ENCODE measurements at places on chromosomes 5 and 9. TPM values are rescaled to one million over a fixed set of nuclear protein-coding genes. Genes with fewer than 3 reads are reported as not detected.

The S100Z gene
- total RNA-seq = 0.52 TPM

The FAM163B gene
- total RNA-seq = not detected

GRCh38 chr5:6280425-6281100, 97.8 kb downstream of the MED10 start:
- no peak for DNase-seq
- no peaks in the 10 kb centered on the region for H3K27me3 ChIP-seq
- H3K36me3 ChIP-seq = no peaks in the 10 kb centered on the region

GRCh38 chr5:61052882-61053281, 107.9 kb downstream of the NDUFAF2 start:
- H3K27ac ChIP-seq = no peak overlapping the region
- no peaks in the 10 kb centered on the region for H3K4me1 ChIP-seq
- DNase-seq = no peak
- no peaks in the 10 kb centered on the region for H3K36me3 ChIP-seq

DNA sequence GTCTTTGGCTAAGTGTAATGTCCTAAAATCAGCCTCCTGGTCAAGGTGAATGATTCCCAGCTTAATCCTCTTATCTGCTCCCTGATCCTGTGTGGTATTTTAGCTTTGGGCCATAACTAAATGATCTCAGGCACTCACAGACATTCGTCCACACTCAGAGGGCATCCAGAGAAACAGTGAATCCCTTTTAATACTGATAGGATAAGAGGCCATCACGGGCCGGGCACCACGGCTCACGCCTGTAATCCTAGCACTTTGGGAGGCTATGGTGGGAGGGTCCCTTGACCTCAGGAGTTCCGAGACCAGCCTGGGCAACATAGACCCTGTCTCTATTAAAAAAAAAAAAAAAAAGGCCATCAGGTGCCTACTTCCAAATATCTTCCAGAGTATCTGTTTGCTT, 6.3 kb downstream of the PDCL start:
- peaks cover 63% of the 10 kb centered on the region for H3K36me3 ChIP-seq
- no peaks in the 10 kb centered on the region for H3K27me3 ChIP-seq
- peaks cover 53% of the 10 kb centered on the region for H3K4me1 ChIP-seq
- H3K27ac ChIP-seq = peak overlapping the region; percentile 66

DNA sequence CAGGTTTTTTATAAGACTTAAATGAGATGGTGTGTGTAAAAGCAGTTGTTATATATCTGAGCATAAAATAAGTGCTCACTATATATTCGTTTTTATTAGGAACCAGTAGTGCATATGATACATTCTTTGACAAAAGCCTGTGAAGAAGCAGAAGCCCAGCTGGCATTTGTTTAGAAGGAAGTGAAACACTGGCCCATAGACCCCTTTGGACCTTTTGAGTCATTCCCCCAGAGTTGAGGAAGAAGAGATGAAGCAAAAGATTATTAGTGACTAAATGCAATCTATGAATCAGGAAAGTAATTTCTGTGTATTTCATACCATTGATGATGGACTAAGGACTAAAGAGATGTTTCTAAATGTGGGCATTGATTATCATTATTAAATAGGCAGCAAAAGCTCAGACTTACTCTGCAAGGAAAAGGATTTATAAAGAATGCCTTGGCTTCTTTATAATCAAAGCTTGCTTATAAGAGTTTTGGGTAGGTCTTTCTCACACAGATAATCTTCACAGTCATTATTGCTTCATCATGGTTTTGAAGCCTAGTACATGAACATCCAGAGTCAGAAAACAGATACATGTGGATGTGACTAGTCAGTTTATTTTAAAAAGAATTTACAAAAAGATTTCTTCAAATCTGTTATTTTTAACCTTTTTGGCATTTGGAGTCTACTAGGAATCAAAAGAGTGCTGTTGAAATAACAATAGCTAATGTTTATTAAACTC, 16.9 kb upstream of the FER start:
- H3K27ac ChIP-seq = no peak overlapping the region
- no peak overlapping the region for H3K4me3 ChIP-seq
- H3K4me1 ChIP-seq = peaks cover 10% of the 10 kb centered on the region
- H3K27me3 ChIP-seq = no peaks in the 10 kb centered on the region
- H3K36me3 ChIP-seq = no peaks in the 10 kb centered on the region

DNA sequence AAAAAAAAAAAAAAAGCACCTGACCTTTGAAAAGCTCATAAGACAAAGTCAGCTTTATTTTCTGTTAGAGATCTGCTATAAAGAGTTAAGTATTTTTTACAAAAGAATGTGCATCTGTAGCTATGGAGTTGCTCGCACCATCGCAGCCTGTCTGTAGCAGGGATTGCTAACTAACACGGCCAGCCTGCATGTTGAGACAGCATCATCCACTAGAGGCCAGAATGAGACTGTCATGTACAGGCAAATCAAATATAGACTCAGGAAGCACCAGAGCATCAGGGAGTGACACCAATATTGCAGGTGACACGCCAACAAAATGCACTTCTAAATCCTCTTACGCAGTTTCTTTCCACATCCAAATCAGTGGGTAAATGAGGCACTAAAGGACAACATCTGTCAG, 136.3 kb upstream of the RASEF start:
- no peaks in the 10 kb centered on the region for H3K27me3 ChIP-seq
- no peaks in the 10 kb centered on the region for H3K36me3 ChIP-seq
- H3K27ac ChIP-seq = no peak overlapping the region
- DNase-seq = no peak
- no peaks in the 10 kb centered on the region for H3K4me1 ChIP-seq
- H3K4me3 ChIP-seq = no peak overlapping the region

DNA sequence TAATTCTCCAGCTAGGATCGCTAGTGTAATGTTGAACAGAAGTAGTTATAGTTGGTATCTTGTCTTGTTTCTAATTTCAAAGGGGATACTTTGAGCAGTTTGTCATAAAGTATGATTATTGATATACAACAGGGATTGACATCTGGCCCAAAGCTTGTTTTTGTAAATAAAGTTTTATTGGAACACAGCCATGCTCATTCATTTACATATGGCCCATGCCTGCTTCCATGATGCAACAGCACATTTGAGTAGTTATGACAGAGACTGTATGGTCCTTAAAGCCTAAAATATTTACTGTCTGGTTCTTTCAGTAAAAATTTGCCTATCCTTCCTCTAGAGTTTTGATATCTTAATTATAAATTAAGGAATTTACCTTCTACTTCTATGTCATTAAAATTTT, 69.8 kb downstream of the RPS6 start:
- no peaks in the 10 kb centered on the region for H3K4me1 ChIP-seq
- no peak overlapping the region for H3K4me3 ChIP-seq
- H3K27ac ChIP-seq = no peak overlapping the region
- H3K27me3 ChIP-seq = no peaks in the 10 kb centered on the region
- peaks cover 28% of the 10 kb centered on the region for H3K36me3 ChIP-seq

- no peaks in the 10 kb centered on the region for H3K36me3 ChIP-seq
- no peaks in the 10 kb centered on the region for H3K27me3 ChIP-seq
- peak; percentile 23 for DNase-seq
- no peak overlapping the region for H3K4me3 ChIP-seq
Observed at GRCh38 chr9:92988215-92988768, 41.0 kb downstream of the FGD3 start.

GRCh38 chr5:43661102-43661501, 58.1 kb downstream of the NNT start:
- no peak overlapping the region for H3K27ac ChIP-seq
- no peaks in the 10 kb centered on the region for H3K27me3 ChIP-seq
- peaks cover 63% of the 10 kb centered on the region for H3K36me3 ChIP-seq
- H3K4me1 ChIP-seq = no peaks in the 10 kb centered on the region

DNA sequence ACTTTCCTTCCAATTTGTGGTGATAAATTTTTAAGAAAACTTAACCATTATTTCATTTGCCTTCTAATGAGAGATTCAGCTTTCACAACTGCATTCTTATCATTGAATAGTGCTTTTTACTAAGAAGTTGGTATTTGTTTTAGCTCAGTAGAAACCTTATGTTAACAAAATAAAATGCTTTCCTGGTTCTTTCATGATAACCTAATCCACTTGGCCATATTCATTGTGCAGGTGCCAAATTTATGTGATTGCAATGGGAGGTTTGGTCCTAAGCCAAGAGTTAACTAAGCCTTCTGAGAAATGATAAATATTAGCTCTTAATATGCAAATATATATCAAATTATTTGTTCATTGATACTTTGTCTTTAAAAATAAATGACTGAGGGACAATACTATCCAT, 141.1 kb upstream of the TLE4 start:
- no peak overlapping the region for H3K4me3 ChIP-seq
- H3K27ac ChIP-seq = no peak overlapping the region
- no peak for DNase-seq
- H3K36me3 ChIP-seq = no peaks in the 10 kb centered on the region
- no peaks in the 10 kb centered on the region for H3K27me3 ChIP-seq

DNA sequence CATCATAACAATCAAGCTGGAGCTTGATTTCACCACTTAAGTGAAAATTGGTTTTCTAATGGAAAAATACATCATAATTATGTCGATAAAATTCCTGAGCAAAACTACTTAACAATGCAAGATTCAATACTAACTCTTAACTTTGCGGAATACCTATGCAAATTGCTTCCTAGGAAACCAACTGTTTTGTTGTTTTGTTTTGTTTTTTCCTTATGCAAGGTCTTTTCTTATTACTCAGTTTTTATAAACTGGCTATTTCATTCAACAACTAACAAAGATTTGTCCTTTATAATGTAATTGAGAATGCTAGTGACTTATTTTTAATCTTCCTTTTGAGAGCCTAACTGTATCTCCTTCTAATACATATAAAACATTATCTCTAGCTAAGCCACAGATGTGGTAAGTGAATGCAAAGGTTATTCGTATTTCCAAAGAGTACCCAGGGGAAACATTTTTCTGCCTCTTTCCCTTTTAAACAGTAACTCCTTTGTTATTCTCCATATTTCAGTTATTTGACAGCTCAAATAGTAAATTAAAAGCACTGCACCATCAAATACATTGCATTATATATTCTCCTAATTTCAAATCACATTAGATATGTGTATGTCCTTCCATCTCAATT, 609.4 kb downstream of the SLCO4C1 start:
- H3K4me3 ChIP-seq = no peak overlapping the region
- DNase-seq = no peak
- H3K36me3 ChIP-seq = no peaks in the 10 kb centered on the region
- H3K4me1 ChIP-seq = no peaks in the 10 kb centered on the region
- no peak overlapping the region for H3K27ac ChIP-seq

- H3K27ac ChIP-seq = peak overlapping the region; percentile 94
- no peaks in the 10 kb centered on the region for H3K27me3 ChIP-seq
- H3K4me1 ChIP-seq = peaks cover 9% of the 10 kb centered on the region
- peak; percentile 75 for DNase-seq
- H3K36me3 ChIP-seq = no peaks in the 10 kb centered on the region
Observed at GRCh38 chr5:128084228-128085167, 932 bp downstream of the SLC12A2 start.

- no peak overlapping the region for H3K4me3 ChIP-seq
- no peaks in the 10 kb centered on the region for H3K36me3 ChIP-seq
- peaks cover 21% of the 10 kb centered on the region for H3K4me1 ChIP-seq
- H3K27ac ChIP-seq = no peak overlapping the region
Observed at GRCh38 chr5:17167171-17167891, 50.1 kb upstream of the BASP1 start.

The ARL14EPL gene
- total RNA-seq = not detected

The CDKN2B gene
- 31.3 TPM for total RNA-seq

- no peak overlapping the region for H3K4me3 ChIP-seq
- H3K4me1 ChIP-seq = no peaks in the 10 kb centered on the region
- DNase-seq = no peak
Observed at GRCh38 chr9:107016383-107016782, 153.4 kb downstream of the ZNF462 start.

DNA sequence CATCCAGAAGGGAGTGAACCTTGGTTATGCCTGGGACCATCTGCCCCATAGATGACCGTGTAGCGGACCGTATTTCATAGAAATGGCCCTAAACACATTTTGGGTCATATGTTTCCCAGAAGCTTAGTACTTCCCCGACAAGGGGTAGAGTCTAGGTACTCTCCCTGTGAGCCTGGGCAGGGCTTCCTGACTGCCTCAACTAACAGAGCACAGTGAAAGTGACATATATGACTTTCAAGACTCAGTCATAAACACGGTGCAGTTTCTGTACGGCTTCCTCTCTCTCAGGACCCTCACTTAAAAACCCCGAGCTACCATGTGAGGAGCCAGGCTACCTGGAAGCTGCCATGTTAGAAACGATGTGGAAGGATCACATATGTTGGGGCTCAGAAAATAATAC, 20.9 kb downstream of the C9orf57 start:
- H3K4me1 ChIP-seq = no peaks in the 10 kb centered on the region
- no peak overlapping the region for H3K27ac ChIP-seq
- no peak overlapping the region for H3K4me3 ChIP-seq
- no peak for DNase-seq
